Right atrium auricular region (tissue), 2 donors: ENCODE measurements at places on chromosomes 12 and 14.

DNA sequence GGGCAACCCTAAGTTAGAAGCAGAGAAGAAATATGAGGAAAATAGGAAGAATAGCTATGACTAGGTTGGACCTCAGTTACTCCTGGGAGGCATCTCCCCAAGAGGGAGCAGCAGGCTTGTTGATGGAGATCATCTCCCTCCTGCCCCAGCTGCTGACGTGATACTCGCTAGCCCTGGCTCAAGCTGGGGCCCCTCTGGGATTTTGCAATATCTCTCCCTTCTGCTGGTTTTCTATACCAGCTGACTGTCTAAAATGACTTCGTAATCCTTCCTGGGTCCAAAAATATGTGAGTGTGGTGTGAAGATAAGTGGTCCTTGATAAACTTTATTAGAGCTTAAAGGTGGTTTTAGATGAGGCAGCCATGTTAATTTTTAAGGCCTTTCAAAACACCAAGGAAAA, 4.5 kb upstream of the HECTD4 start:
- DNase-seq: peak; percentile 59

- no peak for DNase-seq
Observed at GRCh38 chr14:94122438-94122837, 7.0 kb downstream of the IFI27L2 start.

DNA sequence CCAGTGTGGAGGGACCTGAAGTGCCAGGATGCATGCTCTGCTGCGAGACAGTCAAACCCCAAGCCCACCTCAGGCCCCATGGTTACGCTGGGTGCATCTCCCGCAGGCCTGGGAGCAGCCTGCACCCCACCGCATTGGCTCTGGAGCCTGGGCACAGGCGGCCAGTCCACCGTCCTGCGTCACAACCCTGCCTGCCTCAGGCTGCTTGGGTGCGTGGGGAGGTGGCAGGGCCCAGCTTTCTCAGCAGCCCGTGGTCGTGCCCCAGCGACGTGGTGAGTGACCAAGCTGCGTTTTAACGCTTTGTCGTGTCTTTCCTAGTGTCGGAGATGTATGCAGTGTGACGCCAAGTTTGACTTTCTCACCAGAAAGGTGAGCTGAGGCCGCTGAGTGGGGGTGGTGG, 10.9 kb downstream of the ZFYVE21 start:
- DNase-seq: no peak

- no peak for DNase-seq
Observed at GRCh38 chr12:64631197-64631596, 20.9 kb downstream of the RASSF3 start.

DNA sequence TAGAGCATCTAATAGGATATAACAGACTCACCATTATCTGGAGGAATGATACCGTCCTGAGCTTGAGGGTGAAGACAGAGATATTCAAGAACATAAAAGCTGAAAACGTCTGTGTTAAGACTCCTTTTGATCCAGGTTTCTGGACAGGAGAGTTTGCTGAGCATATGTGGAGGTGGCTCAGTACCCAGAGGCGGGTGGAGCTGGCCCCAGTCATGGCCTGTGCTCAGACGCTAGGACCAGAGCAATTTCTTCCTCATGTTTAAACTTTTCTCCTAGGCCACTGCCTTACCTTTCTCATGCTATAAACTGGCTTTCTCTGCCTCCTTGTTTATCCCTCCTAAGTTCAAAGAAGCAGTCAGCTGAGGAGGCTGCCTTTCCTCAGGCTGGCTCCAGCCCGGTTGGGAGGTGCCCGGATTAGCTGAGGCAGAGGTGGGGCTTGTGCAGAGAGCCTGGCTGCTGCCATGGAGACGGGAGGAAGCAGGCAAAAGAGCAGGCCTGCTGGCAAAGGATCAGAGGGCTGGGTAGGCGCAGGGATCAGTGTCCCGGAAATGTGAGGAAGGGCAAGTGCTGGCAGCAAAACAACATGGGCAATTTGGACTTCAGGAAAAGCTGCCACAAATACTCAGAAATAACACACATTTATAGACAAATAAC, 13.7 kb downstream of the COA8 start:
- peak; percentile 94 for DNase-seq

GRCh38 chr14:51341338-51341737, 101.3 kb downstream of the TMX1 start:
- DNase-seq: no peak

DNA sequence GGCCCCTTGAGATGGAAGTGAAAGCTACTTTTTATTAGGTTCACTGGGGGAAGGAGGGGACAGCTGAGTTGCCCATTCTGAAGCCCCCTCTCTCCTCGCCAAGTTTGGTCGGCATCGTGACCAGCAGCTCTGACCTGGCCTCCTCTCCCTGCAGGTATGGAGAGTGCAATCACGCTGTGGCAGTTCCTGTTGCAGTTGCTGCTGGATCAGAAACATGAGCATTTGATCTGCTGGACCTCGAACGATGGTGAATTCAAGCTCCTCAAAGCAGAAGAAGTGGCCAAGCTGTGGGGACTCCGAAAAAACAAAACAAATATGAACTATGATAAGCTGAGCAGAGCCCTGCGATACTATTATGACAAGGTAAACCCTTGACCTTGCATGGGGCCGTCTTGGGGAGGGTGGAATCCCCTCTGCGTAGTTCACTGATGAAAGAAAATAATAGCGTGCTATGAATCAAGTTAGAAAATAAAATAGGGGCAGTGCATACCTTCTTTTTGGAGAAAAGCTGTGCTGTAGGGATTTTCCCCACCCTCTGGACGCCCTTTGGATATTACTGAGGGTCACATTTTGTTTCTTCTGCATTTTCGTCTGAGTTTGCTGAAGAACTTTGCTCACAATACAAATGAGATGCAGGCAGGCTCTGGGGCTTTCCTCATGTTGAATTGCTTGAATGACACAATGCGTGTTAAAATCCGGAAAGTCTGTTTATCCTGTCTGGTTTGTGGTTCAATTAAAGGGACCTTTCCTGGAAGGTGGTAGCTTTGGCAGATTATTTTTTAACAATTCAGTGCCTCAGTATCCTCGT, 29.4 kb downstream of the ELK3 start:
- DNase-seq: peak; percentile 34

DNA sequence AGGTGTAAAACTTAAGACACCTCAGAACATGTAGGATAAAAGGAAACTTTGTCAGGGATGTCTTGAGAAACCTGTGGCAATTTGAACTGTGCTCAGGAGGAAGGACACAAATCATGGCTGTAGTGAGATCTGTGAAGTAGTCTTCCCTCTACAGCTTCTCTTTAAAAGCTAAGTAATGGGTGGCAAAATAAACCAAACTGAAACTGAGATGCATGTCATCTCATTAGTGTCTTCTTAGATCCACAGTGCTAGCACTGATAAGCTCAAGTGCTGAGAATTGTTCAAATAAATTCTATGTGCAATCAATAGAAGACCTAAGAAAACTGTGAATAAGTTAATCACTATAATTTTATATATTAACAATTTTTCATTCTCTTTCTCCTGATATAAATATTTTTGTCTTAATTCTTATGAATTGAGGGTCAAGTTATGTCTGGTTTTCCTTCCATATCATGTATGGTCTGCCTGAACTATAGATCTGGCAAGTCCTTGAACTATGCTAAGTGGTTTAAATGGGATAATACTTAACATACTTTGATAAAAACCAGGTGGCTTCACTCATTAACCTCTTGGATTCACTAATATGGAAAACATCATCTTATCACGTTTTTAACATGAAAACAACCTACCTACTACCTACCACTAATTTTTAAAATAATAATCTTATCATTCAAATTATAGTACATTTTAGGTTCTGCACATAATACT, 27.2 kb downstream of the SYT1 start:
- DNase-seq: no peak

DNA sequence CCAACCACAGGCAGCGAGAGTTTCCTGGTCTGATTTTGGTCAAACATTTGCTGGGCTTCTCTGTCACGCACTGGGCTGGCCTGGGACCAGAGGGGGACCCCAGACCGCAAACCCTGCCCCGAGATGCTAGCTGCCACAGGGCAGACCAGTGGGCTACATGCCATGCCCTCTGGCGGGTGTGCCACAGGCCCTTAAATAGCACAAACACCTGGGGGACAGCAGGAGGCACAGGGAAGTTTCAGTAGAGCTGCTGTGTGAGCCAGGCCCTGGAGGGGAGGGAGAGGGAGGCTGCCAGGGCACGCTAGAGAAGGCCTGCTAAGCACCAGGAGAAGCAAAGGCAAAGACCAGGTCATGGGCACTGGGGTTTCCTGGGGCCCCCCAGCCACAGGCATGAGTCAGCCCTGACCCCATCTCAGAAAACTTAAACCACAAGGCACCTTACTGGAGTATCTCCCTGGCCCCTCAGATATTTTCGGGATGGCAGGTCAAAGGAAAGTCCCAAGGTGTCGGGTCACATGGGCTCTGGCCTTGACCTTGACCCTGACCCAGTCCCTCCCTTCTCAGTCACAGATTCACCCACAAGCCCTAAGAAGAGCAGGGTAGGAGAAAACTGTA, 29.2 kb downstream of the ITPK1 start:
- DNase-seq: no peak

GRCh38 chr14:77667331-77667730, 40.5 kb downstream of the ALKBH1 start:
- DNase-seq: no peak

DNA sequence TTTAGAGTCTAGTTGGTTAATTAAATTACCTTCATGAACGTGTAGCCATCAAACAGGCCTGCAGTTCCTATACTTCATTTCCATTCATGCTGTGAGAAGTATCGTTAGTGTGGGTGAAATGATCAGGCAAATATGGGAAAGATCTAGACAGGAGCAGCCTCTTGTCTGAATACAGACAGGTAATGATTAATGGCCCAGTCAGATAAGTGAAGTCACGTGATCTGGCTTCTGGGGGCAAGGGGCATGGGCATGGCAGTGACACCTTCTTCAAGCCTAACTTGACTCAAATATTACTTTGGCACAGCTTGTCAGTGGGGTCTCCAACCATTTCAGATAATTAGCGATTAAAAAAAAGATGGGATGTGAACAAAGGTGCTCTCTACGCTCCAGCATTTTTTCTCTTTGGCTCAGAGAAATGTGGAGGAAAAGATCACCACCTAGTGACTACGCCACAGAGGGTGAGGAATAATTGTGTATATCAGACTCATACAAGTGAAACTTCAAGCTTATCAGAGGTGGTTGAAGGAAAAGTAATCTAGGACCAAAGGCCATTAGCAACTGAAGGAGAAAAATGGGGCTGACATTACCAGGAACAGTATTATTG, 17.8 kb downstream of the GUCY2C start:
- DNase-seq: no peak

GRCh38 chr14:94880876-94881275, 111.0 kb upstream of the GSC start:
- DNase-seq: no peak

GRCh38 chr12:7612851-7613250, 52.9 kb downstream of the APOBEC1 start:
- no peak for DNase-seq

DNA sequence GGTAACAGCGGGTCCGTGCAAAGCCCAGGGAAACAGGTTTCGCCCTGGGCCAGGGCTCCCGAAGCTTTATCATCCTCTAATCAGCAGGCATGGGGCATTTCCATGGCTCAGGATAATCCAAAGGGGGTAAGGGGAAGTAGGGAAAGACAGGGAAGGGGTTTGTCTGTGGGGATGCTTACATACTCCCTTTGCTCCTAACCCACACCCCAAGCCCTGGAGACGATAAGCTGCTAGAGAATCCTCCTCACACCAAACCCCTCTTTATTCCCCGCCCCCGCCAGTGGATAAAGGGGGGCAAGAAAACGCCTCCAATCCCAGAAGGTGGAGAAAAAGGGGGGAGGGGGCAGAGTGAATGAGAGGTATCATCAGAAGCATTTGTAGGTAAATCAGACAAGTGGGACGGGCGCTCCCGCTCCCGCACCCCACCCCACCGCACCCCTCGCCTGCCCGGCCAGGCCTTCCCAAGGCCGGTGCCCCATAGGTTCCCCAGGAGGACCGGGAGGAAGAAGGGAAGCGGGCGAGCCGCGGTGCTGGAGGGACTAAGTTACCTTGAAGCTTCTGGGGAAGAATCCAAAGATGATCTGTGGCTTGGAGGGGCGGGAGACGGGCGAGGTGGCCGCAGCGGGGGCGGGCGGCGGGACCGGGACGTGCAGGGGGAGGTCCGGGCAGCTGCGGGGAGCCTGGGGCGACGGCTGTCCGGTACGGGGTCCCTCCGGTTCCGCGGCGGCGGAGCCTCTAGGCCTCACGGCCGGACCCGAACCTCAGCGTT, 762 bp downstream of the PPP2R5E start:
- DNase-seq: no peak

DNA sequence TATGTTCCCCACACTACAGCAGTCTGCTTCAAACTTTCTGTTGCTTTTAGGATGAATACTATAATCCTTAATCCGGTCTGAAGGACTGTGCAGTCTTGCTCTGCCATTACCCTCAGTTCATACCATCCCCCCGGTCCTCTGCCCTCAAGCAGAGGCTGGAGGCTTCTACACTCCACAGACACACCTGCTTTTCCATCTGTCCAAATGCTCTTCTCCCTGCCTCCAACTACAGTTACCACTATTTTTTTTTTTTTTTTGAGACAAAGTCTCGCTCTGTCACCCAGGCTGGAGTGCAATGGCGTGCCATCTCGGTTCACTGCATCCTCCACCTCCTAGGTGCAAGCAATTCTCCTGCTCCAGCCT, 19.3 kb upstream of the KCNH3 start:
- no peak for DNase-seq

- DNase-seq: no peak
Observed at GRCh38 chr12:132160016-132160415, 15.8 kb downstream of the NOC4L start.

DNA sequence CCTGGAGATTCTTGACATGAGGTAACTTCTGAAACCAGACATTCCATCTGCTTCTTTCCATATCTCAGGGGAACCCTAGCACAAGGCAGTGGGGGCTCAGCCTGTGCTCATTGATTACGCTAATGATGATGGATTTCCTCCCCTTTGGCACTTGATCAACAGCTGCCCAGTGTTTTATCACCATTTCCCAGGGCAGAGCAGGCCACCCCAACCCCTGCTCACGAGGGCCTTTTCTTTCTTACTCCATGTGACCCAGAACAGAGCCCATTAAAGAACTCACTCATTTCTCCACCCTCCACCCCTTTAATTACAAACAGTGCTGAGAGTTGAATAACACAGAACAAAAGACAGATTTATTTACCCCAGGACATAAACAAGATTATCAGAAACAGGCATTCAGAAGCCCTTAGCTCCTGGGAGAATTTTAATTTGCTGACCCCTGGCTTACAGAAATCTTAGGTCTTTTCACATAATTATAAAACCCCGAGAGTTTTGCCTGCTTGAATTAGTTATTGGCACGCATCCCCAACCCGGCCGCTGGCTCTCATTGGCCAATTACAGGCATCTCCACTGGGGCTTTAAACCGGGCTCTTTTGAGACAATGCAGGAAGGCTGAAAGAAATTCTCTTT, 32.0 kb upstream of the CCDC60 start:
- DNase-seq: no peak

- no peak for DNase-seq
Observed at GRCh38 chr12:9372202-9372601, 164.0 kb upstream of the PZP start.

DNA sequence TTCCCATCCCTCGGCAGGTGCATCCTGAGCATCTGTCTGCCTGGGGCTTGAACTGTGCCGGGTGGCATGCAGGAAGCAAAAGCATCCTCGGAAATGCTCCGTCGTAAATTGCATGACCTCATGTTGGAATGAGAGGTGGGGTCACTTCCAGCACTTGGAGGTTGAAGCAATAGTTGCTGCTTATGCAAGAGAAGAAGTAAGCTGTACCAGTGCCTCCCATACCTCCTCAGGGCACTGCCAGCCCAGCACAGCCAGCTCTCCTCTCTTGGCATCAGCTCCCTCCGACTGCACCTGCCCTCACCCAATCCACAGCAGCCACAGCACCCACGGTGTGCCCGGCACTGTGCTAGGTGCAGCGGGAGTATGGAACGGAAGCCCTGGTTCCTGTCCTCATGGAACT, 11.5 kb downstream of the TEAD4 start:
- DNase-seq: no peak
